ENCODE measurements at places on chromosomes 7 and 10. TPM values are rescaled to one million over a fixed set of nuclear protein-coding genes. Genes with fewer than 3 reads are reported as not detected.

GRCh38 chr7:83684928-83685327, 36.0 kb upstream of the SEMA3E start:
- no peak overlapping the region for H3K27ac ChIP-seq
- H3K4me3 ChIP-seq, result no peak overlapping the region
- DNase-seq, result no peak

DNA sequence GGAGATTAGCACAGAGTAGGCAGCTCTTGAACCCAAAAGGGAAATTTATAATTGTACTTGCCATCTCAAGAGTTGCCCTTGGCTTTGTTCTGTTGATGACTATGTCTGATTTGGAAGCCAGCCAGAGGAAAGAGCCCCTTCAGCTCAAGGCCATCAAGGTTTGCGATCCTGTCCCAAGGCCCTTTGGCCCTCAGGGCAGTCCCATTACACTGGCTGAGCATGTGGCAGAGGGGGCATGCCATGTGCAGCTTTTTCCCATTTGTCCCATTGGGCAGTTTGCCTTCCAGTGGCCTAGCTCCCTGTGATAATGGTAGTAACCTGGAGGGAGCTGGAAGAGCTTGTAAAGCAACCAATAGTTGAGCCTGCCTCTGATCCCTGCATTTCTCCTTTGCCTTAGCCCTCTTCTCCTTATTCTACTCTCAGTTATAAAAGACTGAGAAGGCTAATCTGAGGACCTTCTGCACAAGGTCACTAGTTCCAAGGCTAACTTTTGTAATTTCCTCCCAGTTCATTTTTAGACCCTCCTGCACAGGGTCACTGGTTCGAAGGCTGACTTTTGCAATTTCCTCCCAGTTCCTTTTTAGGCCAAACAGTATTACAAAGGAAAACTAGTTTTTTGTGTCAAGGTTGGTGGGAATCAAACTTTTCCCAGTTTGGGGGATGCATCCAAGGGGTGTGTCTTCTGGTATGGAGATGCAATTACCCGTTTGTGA, 31.0 kb upstream of the ARHGAP12 start:
- DNase-seq, result no peak
- H3K4me1 ChIP-seq, result peaks cover 8% of the 10 kb centered on the region
- no peak overlapping the region for H3K27ac ChIP-seq
- H3K4me3 ChIP-seq, result no peak overlapping the region

- H3K36me3 ChIP-seq, result no peaks in the 10 kb centered on the region
- H3K27ac ChIP-seq, result no peak overlapping the region
- no peak overlapping the region for H3K4me3 ChIP-seq
- no peaks in the 10 kb centered on the region for H3K27me3 ChIP-seq
- H3K4me1 ChIP-seq, result no peaks in the 10 kb centered on the region
- DNase-seq, result no peak
Observed at GRCh38 chr10:123807444-123808035, 84.1 kb downstream of the CPXM2 start.

GRCh38 chr10:7659560-7659959, 7.2 kb downstream of the ITIH5 start:
- no peak overlapping the region for H3K4me3 ChIP-seq
- no peaks in the 10 kb centered on the region for H3K27me3 ChIP-seq
- no peaks in the 10 kb centered on the region for H3K36me3 ChIP-seq
- H3K27ac ChIP-seq, result 0 out of 2 replicates have a peak overlapping the region, but pooled peaks have one; percentile 20
- DNase-seq, result no peak
- peaks cover 13% of the 10 kb centered on the region for H3K4me1 ChIP-seq

DNA sequence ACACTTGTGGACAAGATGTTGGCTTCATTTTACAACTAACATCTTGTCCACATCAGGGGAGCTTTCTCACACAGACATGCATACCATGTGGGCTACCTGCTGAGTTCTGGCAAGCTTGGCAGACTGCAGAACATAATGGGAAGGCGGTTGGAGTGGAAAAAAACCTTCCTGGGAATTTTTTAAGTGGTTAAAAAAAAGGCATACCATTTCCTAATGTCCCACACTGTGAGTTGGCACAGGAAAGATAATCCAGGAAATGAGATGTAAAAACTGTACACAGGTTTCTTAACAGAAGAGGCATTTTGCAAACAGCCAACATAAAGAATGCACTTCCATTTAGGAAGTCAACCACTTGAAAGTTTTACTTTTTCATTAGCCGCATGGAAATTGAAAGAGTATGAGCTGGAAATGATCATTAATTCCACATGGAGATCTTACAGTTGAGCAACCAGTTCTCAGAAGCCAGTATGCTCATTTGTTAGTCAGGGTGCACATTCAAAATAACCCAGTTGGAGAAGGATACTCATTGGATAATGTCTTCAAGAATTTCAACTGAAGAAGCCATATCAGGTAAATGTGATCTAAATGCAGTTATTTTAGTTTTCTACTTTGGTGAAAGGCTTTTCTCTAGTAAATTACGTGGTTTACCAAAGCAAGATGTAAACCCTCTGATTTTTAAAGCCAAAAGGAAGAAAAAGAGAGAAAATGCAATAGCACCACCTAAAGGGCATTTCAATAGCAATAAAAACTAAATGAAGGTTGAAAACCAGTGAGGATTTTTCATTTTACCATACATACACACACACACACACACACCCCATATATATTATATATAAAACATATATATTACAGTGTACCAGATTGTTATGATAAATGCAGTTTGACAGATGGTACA, 194.0 kb downstream of the TAX1BP1 start:
- no peak overlapping the region for H3K4me3 ChIP-seq
- no peaks in the 10 kb centered on the region for H3K27me3 ChIP-seq
- DNase-seq, result no peak
- H3K27ac ChIP-seq, result no peak overlapping the region
- H3K36me3 ChIP-seq, result no peaks in the 10 kb centered on the region

- DNase-seq, result peak; percentile 13
- H3K27me3 ChIP-seq, result peaks cover 4% of the 10 kb centered on the region
- H3K4me3 ChIP-seq, result no peak overlapping the region
- no peaks in the 10 kb centered on the region for H3K36me3 ChIP-seq
- H3K27ac ChIP-seq, result no peak overlapping the region
Observed at GRCh38 chr7:156156734-156157408, 344.6 kb upstream of the SHH start.

GRCh38 chr7:33666531-33666930, 238.8 kb upstream of the BMPER start:
- peaks cover 31% of the 10 kb centered on the region for H3K4me1 ChIP-seq
- no peaks in the 10 kb centered on the region for H3K36me3 ChIP-seq
- no peak overlapping the region for H3K27ac ChIP-seq
- no peaks in the 10 kb centered on the region for H3K27me3 ChIP-seq
- DNase-seq, result no peak

GRCh38 chr7:47400741-47401206, 181.1 kb downstream of the TNS3 start:
- no peak for DNase-seq
- no peak overlapping the region for H3K27ac ChIP-seq
- peaks cover 26% of the 10 kb centered on the region for H3K4me1 ChIP-seq
- peaks cover 89% of the 10 kb centered on the region for H3K36me3 ChIP-seq
- no peak overlapping the region for H3K4me3 ChIP-seq
- no peaks in the 10 kb centered on the region for H3K27me3 ChIP-seq

- no peak overlapping the region for H3K4me3 ChIP-seq
- H3K27ac ChIP-seq, result no peak overlapping the region
- no peaks in the 10 kb centered on the region for H3K36me3 ChIP-seq
- DNase-seq, result no peak
Observed at GRCh38 chr7:128422842-128423241, 13.1 kb upstream of the IMPDH1 start.

The LRRC4 gene
- 0.34 TPM for total RNA-seq

The MSANTD7 gene
- 18.2 TPM for total RNA-seq

The LIPM gene
- total RNA-seq, result not detected

The ZNF365 gene
- 3.0 TPM for total RNA-seq

The HIBADH gene
- total RNA-seq, result 57.0 TPM

The KIAA1549 gene
- total RNA-seq, result 0.95 TPM

The ASB4 gene
- total RNA-seq, result not detected

All from SJSA1 (cell line).